ENCODE measurements at places on chromosomes 3 and 15.

DNA sequence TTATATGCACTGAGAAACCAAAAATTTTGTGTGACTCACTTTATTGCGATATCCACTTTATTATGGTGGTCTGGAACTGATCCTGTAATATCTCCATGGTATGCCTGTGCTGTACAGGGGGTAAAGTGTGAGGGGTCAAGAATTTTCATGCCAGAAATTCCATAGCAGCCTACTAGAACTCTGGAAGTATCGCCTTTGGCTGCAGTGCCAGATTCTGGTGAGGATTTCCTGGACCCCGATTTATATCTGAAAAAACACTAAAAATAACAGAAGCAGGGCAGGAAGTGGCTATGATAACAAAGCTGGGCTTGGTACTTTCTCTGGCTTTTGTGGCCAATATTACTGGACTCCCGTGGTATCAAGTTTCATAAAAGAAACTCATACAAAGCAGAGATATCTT, 36.4 kb downstream of the CCDC80 start:
- DNase-seq = no peak

- DNase-seq = no peak
Measured at GRCh38 chr3:160545504-160545871, 19.9 kb downstream of the KPNA4 start.

DNA sequence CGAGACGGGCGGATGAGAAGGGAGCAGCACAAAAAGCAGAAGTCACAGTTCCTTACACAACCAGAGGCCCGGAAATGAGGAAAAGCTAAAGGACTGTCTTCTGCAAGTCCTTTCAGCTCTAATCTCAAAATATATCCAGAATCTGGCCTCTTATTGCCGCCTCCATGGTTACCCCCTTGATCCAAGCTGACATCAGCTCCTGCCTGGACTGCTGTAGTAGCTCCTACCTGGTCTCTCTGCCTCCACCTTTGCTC, 324.0 kb upstream of the ROPN1 start:
- DNase-seq = no peak

- no peak for DNase-seq
Measured at GRCh38 chr15:100053474-100054121, 288.2 kb downstream of the ADAMTS17 start.

DNA sequence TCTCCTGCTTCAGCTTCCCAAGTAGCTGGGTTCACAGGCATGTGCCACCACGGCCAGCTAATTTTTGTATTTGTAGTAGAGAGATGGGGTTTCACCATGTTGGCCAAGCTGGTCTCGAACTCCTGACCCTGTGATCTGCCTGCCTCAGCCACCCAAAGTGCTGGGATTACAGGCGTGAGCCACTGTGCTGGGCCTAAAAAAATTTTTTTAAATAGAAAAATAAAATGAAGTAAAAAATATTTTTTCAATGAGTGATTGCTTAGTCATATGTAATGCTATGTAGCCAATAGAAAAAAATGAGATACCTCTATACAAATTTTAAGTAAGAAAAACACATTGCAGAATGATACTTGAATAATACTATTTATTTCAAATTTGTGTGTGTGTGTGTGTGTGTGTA, 27.9 kb upstream of the SLC30A4 start:
- DNase-seq = no peak

DNA sequence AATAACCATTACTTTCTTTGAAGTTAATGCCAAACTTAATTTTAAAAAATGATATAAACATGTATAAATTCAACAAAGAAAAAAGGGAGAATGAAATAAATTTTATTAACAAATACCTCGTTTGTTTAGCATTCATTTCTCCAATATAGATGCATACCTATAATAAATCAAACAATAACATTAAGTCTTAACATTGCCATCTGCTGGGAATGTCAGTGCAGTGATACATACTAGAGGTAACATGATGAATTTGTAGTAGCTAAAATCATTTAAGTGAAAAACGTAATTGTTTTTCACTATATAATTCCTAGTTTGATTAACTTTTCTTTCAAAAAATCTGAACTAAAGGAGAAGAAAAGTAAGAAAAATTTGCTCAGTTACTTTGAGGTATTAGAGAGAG, 340.2 kb upstream of the CBLB start:
- peak; percentile 19 for DNase-seq

DNA sequence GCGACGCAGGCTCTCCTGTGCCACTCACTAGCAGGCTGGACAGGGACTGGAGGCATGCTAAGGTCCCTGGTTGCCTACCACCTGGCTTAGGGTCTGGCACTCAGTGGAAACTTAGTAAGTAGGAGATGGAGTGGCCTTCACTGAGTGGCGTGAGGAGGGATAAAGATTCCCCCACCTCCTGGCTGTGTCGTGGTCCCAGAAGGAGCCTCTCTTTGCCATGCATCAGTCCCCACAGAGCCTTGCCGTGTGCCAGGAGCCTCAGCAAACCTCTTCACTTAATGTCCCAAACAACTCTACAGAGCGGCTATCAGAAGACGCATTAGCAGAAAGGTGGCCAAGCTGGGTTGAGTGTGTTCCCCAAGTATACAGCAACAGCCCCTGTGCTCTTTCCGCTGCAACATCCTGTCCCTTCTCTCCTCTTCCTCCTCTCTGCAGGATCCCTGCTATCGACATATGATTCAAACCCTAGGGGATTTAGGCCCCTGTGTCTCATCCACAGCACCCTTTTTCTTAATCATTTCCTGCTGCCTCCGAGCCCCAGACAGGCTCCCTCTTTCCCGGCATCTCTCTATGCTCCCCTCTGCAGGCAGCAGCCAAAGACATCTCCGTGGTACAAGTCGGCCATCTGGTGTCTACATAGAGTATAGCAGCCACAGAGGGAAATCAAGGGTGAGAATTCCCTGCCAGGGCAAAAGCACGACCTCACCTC, 66.7 kb downstream of the SLC6A1 start:
- peak; percentile 36 for DNase-seq

GRCh38 chr3:153666991-153667740, 454.0 kb upstream of the ARHGEF26 start:
- DNase-seq = no peak

- no peak for DNase-seq
Measured at GRCh38 chr3:3366386-3366785, 186.9 kb upstream of the CRBN start.

- DNase-seq = no peak
Measured at GRCh38 chr3:172615296-172615695, 92.1 kb upstream of the TNFSF10 start.

DNA sequence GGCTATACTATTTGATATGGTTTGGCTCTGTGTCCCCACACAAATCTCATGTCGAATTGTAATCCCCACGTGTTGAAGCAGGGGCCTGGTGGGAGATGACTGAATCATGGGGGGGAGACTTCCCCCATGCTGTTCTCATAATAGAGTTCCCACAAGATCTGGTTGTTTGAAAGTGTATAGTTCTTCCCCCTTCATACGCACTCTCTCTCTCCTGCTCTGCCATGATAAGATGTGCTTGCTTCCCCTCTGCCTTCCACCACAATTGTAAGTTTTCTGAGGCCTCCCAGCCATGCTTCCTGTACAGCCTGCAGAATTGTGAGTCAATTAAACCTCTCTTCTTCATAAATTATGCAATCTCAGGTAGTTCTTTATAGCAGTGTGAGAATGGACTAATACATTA, 290.1 kb upstream of the CHRM5 start:
- no peak for DNase-seq

- no peak for DNase-seq
Measured at GRCh38 chr3:98901119-98901391, 440 bp downstream of the DCBLD2 start.

- peak; percentile 46 for DNase-seq
Measured at GRCh38 chr3:124620600-124621063, 109.6 kb upstream of the UMPS start.

- DNase-seq = no peak
Measured at GRCh38 chr3:112647122-112647521, 6.2 kb upstream of the CCDC80 start.

GRCh38 chr3:170603770-170604510, 18.1 kb upstream of the SLC7A14 start:
- no peak for DNase-seq

GRCh38 chr3:134992180-134992579, 197.1 kb downstream of the EPHB1 start:
- no peak for DNase-seq

DNA sequence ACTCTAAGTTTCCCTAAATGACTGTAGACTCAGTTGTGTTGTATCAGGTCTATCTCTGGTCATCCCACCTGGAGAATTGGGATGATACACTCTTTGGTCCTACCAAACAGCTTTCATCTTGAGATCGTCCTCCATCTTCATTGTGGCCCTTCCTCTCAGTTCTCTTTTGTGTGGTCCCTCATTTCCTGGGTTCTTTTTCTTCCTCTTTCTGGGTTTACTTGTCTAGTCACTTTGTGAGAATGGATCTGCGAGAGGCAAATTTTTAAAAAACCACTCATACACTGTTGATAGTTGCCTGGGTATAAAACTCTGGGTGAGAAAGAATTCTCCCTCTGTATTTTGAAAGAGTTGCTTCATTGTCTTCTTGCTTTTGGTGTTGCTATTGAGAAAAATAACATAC, 6.0 kb upstream of the AMOTL2 start:
- DNase-seq = no peak

DNA sequence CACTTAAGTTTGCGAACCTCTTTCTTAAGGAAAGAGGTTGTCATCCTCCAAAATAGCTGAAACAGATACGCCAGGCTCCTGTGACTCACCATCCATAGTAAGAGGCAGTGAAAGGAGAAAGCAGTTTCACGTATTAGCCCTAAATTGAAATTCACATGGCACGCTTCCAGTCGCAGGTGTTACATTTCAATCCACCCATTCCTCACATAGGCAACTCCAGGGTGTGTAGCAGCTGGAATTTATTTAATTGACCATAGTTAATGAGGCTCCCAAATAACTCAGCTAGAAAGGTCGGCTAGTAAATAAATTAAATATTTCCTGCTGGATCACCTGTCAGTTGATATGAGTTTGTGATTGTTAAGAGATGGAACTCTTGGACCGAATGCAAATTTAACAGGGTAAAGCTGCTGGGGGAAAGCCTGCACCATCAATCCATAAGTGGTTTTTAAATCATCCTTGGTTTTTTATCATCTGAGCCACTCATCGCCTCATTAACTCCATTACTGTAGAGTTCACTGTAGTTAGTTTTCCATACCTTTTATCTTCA, 19.6 kb downstream of the NSUN3 start:
- no peak for DNase-seq

- no peak for DNase-seq
Measured at GRCh38 chr3:104392327-104392726, 974.4 kb upstream of the ALCAM start.

Measured in mucosa of descending colon (tissue), 3 donors.